ENCODE measurements at places on chromosomes 1 and 21. TPM values are rescaled to one million over a fixed set of nuclear protein-coding genes. Genes with fewer than 3 reads are reported as not detected.

DNA sequence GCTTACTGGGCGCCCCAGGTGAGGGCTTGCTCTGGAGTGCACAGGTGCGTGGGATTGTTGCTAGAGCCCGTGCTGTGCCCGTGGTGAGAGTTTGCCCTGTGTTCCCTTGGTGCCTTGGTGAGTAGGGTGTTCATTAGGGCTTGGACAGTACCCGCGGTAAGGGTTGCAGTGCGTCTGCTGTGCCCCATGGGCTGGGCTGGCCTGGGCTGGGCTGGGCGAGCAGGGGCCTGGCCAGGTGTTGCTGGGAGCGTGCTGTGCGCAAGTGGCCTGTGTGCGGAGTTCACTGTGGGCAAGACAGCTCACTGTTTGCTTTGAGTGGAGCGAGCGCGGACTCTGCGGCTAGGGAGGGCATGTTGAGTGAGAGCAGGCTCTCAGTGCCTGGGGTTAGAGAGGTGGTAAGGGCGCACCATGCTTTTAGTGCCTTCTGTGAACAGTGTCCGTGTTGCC, 725 bp downstream of the CR1L start:
- DNase-seq = no peak

PLCH2 gene
- total RNA-seq = 6.9 TPM

- no peak for DNase-seq
Measured at GRCh38 chr1:92853299-92853698, 21.5 kb downstream of the RPL5 start.

GRCh38 chr1:235404190-235404589, 37.0 kb downstream of the TBCE start:
- no peak for DNase-seq

ATP1A4 gene
- not detected for total RNA-seq

DNA sequence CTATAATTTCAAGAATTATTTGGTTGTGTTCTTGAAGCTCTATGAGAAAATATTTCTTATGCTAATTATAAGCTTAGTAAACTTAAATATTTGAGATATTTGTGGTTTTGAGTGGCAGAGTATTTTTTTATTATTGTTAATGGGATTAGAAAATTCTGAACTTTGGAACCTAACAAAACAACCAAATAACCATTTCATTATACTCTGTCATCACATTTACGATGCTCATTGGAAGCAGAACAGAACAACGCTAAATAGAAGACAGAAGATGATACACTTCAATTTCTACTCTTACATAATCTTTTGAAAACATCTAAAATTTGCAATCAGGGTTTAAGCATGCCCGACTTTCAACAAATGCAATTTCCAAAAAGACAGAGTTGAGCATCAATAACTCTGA, 270.2 kb downstream of the PTPRC start:
- DNase-seq = no peak

TRIM63 gene
- total RNA-seq = not detected

SHE gene
- total RNA-seq = not detected

DNA sequence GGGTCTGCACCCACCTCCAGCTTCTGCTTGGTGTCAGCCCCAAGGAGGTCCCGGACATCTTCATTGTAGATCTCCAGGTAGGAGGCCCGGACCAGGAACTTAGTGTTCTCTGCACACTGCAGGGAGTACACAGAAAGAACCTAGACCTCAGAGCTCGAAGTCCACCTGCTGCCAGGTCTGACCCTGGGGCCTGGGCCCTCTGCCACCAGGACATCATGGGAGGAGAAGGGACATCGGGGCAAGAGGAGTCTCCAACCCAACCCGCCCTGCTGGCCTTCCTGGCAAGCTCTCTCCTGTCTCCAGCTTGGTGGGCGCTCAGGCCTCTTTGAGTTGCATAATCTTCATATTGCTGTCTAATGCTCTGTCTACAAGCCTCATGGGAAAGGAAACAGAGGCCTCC, 4.4 kb downstream of the KIF17 start:
- DNase-seq = no peak

CD5L gene
- not detected for total RNA-seq

GRCh38 chr1:93435443-93435842, 12.5 kb upstream of the FNBP1L start:
- DNase-seq = no peak

LEMD1 gene
- total RNA-seq = not detected

TDRD5 gene
- total RNA-seq = not detected

DNA sequence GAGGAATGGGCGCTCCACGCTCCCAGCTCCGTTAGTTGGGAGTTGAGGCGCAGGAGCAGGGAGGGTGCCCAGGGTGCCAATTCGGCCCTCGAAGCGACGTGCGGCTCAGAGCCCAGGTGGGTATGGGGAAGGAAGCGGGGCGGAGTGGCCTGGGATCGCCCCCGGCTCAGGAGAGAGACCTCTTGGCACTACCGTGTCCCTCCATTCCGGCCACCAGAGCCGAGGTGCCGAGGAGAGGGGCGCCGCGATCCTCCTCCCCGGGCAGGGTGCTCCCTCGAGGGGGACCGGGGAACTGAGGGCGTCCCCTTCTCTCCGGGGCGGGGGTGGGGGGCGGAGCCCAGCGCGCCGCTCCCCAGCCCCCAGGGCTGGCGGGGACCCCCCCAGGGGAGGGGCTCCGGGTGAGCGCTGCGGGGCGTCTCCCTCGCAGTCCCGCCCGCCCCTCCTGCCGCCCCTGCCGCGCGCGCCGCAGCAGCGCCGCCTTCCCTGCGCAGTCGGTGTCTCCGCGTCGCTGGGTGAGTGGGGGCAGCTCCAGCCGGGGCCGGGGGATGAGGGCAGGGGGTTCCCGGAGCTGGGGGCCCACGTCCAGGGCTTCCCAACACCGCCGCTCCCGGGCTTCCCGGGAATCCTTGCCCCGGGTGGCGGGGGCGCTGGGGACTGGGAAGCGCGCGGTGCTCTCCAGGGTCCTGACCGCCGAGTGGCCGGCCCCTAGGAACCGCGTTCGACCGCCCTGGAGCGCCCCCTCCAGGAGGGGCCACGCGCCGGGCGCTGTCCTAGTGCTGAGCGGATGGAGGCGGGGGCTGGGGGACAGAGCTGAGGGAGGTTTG, at the start of gene HPCA:
Gene HPCA, plus strand, starts transcription at position 488 of the 824 bp plus-strand sequence. CDS start 2,408 bp downstream, outside the sequence.
- DNase-seq = peak; percentile 80

DNA sequence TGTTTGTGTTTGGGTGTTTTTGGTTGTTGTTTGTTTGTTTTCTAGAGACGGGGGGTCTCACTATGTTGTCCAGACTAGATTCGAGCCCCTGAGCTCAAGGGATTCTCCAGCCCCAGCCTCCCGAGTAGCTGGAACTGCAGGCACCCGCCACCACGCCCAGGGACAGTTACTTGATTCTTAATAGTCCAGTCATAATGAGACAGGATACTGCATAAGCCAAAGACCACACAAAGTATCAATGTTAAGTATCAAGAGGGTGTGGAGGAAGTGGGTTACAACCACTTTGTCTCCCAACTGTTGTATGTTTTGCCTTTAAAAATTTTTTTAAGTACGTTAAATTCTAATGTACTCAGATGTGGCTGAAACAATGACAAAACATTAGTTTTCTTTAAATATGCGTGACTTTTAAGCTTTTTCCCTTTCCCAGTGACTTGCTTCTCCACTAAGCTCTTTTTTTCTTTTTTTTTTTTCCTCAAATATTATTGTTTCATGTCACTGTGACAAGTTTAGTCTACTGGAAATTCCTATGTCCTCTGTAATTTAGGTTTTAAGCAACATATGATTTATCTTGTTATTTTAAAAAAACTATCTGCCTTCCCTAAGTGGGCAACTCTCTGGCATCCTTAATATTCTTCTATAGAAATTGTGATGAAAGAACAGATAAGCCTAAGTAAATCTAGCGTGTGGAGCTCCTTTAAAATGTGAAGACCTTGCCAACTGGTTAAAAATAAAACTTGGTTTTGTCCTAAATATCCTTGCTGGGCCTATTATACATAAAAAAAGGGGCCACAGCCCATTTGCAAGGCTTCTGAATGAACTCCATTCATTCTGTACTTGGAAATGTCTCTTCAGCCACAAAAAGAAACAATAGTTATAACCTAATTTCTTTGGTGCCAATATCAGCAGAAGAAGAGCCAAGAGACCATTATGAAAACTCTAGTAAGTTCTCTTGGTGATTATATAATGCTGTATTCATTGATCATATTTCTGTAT, 56.2 kb upstream of the DPH5 start:
- no peak for DNase-seq

- DNase-seq = no peak
Measured at GRCh38 chr1:243977094-243977493, 74.0 kb upstream of the ZBTB18 start.

- no peak for DNase-seq
Measured at GRCh38 chr1:83606416-83606955, 392.4 kb downstream of the TTLL7 start.

APCS gene
- not detected for total RNA-seq

- no peak for DNase-seq
Measured at GRCh38 chr1:34980715-34981114, 4.4 kb downstream of the TMEM35B start.

MTX1 gene
- 46.6 TPM for total RNA-seq

GRCh38 chr1:54569339-54569738, 21.3 kb downstream of the ACOT11 start:
- DNase-seq = no peak

- no peak for DNase-seq
Measured at GRCh38 chr1:89607586-89608318, 25.2 kb upstream of the LRRC8C start.

- DNase-seq = peak; percentile 70
Measured at GRCh38 chr1:205658943-205659581, 21.2 kb downstream of the SLC45A3 start.

DNA sequence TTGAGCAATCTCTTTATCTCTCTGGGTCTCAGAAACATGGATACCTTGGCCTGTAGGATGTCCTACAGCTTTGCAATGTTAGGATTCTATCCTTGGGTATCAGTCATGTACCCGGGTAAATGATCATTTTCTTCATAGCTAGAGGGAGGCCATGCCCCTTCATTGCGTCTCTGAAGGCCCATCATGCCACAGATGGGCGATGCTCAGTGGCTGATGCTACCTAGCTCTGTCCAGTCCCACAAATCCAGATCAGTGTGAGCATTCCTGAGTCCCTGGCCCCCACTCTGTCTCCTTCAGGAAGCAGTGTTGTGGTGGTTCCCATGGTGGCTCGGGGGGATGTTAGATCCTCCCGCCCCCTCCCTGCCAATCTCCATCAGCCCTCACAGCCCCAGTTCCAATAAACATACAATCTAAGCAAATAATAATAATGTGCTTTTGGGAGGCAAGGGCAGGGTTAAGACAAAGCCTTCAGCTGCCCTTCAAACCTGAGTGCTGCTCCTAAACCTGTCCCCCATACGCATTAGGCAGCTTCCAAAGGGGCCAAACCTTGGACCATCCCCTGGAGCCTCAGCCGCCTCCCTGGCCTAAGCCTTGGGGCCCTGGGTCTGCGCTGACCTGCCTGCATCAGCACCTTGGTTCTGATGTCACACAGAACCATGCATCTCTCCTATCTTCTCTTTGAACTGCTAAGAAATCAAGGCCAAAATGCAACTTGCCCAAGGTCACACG, 681 bp upstream of the GPR61 start:
- no peak for DNase-seq

GRCh38 chr1:234628089-234628488, 18.1 kb upstream of the IRF2BP2 start:
- no peak for DNase-seq

TMCO4 gene
- total RNA-seq = 18.7 TPM

HSPB7 gene
- total RNA-seq = not detected

GRCh38 chr1:191022856-191023255, 545.2 kb upstream of the BRINP3 start:
- DNase-seq = no peak

DNA sequence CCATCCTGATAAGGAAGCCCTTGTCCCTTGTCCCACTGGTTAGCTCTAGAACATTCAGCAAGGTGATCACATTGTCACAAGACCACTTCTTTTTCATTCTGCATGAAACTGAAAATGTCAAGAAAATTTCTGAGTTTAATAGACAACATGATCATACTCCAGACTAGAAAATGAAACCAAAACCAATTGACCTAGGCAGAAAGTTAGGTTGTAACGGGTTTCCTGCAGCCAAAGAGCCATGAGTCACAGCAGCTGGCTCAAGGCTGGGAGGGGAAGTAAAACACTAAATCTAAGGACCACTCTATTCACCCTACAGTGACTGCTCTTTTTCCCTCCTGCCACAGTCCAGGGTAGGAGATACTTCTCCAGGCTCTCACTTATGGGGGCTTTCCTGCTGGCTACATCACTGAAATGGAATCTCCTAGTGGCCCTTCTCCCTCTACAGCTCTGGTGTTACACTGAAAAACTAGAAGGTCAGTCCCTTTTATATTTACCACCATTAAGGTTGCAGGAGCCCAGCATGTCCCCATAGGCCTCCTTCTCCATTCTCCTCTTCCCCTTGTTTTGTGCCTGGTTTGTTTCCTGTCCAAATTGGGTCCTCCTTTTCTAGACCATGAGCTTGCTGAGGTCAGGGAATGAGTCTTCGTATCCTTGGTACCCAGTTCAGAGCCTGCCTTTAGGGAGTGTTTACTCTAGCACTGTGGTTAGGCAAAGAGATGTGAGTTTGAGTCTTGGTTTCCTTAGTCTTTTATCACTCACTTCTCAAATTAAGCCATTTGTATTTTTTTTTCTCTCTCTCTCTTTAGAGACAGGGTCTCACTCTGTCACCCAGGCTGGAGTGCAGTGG, 236.5 kb upstream of the JUN start:
- DNase-seq = no peak

GRCh38 chr1:102872097-102872496, 236.2 kb downstream of the COL11A1 start:
- DNase-seq = no peak

TRIM46 gene
- total RNA-seq = 15.2 TPM

Measured in activated naive CD4-positive, alpha-beta T cell treated with anti-CD3 and anti-CD28 coated beads, Interleukin-2, amount 50 U/mL, for 72 hours (primary cell).